ENCODE measurements at places on chromosomes 2 and 18.

DNA sequence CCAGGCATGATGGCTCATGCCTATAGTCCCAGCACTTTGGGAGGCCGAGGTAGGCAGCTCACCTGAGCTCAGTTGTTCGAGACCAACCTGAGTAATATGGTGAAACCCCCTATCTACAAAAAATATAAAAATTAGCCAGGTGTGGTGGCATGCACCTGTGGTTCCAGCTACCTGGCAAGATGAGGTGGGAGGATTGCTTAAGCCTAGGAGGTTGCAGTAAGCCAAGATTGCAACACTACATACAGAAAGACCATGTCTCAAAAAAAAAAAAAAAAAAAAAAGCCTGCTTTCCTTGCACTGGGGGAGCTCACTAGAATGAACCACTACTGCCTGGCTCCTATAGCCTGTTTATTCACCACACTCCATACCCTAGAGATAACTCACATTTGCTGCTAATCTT is 7.4 kb upstream of the MAT2A start:
- no peak for DNase-seq

- DNase-seq, result no peak
Measured at GRCh38 chr2:151067658-151068369, 193.8 kb downstream of the RBM43 start.

DNA sequence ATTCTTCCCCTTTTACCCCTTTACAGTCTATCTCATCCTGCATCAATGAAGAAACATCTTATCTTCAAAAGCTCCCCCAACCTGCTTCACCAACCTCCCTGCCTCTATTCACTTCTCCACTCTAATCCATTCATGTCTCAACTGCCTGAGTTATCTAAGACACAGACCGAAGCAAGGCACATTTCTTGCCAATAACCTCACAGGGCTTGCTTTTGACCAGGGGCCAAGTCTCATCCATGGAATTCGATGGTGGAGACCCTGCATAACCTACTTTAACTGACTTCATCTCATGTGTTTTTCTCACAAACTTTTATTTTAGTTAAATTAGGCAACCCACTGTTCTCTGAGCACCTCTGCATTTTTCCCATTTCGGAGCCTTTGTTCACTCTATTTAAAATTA is 69.7 kb downstream of the MYCN start:
- DNase-seq, result no peak

DNA sequence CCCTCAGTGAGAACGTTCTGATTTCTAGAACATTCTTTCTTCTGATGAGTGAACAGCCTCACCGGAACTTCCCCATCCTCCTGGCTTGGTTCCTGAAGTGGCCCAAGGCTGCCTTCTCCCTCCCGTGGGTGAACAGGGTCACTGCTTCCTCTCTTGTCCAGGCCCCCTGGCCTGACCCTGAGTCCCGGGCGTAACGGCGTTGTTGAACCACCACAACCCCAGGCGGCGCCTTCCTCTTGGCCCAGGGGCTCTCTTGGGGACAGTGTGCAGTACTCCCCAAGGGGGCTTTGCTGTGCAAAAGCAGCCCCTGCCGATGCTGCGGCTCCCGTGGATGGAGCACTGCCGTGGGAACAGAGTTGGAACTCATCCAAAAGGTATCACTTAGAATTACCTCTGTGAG is 147.2 kb downstream of the TSN start:
- DNase-seq, result no peak

DNA sequence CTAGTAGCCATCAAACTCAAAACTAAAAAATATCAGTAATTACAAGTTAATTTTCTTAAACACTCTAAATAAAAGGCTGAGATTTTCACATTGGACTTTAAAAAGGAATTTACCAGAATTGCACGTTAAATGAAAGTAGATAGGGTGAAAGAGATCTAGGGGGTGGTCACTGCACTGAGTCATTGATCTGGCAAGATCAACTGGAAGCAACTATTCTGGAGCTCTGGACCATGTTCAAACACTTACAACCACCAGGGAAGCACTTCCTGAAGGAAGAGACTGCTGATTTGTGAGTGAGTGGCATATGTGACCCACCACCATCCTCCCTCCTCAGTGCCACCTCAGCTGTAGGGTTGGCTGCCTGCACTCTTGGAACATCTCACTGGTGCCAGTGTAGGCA is 111.8 kb downstream of the UGGT1 start:
- DNase-seq, result no peak

- DNase-seq, result no peak
Measured at GRCh38 chr18:23257137-23257536, 121.9 kb downstream of the CABLES1 start.
